ENCODE measurements at places on chromosomes 16 and 17.

DNA sequence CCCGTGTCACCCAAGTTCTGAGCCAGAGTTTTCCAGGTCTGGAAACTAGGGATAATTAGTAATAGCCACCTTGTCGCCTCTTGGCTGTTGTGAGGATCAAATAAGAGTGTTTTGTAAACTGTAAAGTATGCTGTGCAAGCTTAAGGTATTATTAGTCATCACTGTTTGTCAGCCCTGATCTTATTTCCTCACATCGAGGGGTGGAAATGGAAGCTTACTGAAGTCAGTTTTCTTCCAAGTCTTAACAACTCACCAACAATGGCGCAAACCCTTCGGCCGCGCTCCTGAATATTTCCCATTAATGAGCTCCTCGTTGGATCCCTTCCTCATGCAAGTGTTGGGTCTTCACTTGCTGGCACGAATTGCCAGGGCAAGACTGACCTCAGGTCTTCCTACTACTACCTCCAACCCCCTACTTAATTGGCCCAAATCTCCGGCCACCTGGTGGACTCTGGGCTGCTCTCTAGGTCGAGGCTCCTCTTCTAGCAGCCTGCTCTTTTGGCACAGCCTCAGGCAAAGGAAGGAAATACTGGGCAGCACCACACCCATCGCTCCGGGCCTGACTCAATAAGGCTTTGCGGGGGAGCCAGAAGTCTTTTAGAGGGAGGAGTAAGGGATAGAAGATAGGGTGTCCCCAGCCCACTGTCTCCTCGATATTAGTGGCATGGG lies 885 bp upstream of the SLC35B1 start:
- no peak for DNase-seq

- DNase-seq: no peak
These were observed 18.0 kb downstream of the CTRB2 start for GRCh38 chr16:75188832-75189477.

- DNase-seq: no peak
These were observed 99.5 kb downstream of the MYO1D start for GRCh38 chr17:32777436-32777835.

DNA sequence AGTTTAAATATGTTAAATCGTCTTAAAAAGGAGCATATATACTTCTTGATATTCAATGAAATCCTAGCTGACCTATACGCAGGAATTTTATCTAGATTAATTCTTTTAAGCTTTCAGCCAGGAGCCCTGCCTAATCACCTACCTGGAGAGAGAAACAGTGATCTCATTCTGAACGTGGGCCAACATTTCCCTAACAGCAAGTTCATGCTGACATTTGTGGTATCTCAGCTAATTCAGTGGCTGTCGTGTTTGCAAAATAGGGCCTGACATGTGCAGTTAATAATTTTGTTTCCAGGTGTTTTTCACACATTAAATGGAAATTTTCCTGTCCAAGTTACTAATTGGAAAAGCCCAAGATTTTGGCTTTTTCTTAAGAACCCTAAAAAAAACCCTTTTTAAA lies 17.4 kb downstream of the KRT24 start:
- DNase-seq: no peak

GRCh38 chr16:14600164-14600563 lies 29.9 kb downstream of the PARN start:
- DNase-seq: peak; percentile 36

- DNase-seq: no peak
These were observed 18.0 kb downstream of the ADCY7 start for GRCh38 chr16:50284131-50284911.

DNA sequence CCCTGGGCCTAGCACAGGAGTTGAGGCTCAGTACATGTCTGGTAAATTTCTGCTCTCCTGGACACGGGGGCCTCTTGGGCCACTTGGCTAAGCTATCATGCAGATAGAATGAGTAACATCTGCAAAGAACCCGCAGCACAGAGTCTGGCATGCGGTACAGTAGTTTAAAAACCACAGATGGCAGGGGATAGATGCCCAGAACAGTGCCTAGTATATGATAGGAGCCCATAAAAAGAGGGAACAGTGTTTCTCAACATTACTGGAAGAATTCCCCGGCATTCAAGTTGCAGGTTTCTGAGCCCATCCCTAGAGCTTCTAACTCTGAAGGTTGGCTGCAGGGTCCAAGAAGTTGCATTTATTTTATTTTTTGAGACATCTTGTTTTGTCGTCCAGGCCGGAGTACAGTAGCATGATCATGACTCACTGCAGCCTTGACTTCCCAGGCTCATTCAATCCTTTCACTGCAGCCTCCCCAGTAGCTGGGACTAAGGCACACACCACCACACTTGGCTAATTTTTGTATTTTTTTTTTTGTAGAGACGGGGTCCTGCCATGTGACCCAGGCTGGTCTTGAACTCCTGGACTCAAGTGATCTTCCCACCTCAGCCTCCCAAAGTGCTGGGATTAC lies 5.8 kb downstream of the CDIPT start:
- no peak for DNase-seq

DNA sequence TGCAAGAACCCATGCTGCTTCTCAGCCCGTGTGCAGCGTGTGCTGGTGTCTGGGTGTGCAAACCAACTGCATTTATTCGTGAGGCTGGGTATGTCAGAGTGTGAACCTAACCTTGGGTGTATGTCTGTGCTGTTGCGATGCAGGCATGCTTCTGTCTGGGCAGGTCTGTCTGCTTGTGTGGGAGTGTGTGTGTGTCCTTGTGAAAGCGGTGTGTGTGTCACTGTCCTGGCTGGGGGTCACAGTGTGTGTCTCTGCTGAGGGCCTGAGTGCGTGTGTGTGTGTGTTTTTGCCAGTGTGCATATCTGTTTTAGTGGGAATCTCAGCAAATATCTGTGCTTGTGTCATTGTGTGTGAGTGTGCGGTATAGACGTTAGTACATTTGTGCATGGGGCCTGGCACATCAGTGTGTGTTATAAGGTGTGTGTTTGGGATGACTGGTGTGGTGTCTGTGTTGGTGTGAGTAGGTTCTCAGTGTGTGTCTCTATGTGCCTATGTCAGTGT lies 121.8 kb downstream of the CYLD start:
- DNase-seq: no peak

- DNase-seq: no peak
These were observed 390 bp upstream of the BBS2 start for GRCh38 chr16:56520251-56520577.

GRCh38 chr17:55124730-55125360 lies 139.9 kb upstream of the HLF start:
- DNase-seq: no peak

DNA sequence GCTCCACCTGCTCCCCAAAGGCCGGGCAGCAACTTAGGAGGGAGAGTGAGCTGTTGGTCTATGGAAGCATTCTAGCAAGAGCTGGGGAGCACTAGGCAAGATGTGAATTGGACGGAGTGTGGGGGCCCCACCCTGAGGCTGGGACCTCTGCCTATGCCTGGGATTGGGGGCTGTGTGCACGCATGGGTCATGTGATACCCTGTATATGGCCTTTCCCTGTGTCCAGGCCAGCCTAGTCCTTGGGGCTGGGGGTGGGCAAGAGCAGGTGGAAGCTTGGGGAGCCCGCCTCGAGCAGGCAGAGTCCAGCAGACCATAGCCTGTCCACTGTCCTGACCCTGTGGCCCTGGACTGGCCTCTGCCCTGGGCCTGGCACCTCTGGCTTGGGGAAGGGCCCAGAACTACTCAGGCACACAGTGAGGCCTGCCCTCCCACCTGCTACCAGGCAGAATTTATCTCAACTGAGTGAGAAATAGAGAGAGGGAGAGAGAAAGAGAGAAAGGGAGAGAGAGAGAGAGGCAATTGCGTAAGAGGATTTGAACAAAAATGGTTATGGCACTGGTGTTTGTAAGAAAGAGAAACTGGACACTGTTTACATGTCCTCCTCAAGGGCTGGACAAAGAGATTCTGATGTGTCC lies 19.1 kb downstream of the PDP2 start:
- no peak for DNase-seq

DNA sequence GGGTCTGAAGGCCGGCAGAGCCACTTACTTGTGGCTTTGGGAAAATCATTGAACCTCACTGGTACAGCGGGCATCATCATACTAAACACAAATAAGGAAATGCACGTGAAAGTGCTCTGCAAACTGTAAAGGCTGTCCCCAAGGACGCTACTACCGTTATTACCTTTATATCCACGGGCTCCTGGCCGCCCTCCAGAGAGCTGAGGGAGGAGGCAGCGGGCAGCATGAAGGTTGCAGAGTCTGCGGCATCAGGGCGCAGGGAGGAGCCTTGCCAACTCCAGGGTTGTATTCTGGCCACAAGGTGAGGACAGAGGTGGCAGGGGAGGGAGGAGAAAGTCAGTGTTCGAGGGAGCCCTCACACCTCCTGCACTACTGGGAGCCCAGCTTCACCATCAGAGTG lies 68.3 kb upstream of the GCSH start:
- no peak for DNase-seq

DNA sequence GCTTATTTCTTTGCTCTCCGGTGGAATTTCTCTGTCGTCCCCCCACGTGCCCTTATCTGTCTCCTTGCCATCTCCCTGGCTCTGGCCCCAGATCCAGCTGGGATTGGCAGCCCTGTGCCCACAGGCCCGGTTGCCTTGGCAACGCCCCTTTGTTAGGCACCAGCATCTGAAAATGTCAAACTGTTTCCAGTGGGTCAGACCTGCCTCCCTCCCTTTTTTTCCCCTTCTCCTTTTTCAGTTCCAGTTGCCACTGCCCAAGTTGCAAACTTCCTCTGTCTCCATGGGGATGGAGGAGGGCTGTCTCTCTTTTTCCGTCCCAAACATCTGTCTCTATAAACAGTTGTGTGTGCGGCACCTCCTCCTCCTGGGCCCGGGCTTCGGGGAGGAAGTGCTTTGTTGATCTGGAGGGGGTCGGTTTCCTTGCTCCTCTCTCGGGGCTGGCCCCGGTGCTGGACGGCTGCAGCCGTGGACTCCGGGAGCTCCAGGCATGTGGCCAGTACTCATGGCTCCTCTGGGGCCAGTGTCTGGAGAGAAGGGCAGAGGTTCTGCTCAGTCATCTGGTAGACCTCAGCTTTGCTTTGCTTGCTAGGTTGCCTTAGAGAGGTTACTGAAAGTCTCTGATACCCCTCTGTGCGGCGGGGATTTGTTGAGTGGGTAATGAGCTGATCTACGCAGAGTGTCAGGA lies 35.3 kb downstream of the SOCS3 start:
- peak; percentile 94 for DNase-seq

DNA sequence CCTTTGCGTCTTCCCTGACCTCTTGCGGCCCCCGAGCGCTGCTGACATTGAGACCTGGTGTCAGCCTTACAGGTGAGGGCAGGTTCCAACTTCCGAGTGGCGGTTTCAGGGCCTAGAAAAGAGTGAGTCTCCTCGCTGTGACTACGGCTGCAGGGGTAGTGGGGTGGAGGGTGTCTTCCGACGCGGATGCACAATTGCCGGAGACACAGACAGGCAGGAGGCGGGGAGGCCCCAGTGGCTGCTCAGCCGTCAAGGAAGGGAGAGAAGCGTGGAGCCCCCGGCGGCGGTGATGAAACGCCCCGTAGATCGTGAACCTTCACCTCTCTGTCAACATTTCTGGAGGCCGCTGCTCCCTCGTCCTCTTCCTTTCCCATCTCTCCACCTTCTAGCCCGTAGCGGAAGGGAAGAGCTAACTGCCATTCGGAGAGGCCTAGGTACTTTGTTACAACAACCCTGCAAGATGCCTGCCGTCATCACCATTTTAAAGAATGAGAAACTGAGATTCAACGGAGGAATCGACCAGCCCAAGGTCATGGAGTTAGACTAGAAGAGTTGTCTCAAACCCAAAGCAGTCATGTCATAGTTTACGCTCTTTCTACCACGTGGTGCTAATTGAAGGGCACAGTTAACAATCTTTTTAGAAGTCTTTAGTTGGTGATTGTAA lies 485 bp downstream of the DNAJA3 start:
- DNase-seq: peak; percentile 19

DNA sequence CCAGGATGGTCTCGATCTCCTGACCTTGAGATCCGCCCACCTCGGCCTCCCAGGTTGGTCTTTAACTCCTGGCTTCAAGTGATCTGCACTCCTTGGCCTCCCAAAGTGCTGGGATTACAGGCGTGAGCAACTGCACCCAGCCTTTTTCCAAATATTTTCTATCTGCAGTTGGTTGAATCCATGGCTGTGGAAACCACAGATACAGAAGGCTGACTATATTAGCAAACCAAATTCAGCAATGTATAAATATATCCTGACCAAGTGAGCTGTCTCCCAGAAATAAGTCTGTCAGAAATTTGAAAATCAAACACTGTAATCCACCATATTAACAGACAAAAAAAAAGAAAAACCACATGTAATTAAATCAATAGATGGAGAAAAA lies 9.6 kb downstream of the CFDP1 start:
- no peak for DNase-seq

- DNase-seq: no peak
These were observed 25.6 kb downstream of the METTL9 start for GRCh38 chr16:21625026-21625425.

GRCh38 chr17:29667969-29668368 lies 45.3 kb upstream of the CORO6 start:
- DNase-seq: no peak

DNA sequence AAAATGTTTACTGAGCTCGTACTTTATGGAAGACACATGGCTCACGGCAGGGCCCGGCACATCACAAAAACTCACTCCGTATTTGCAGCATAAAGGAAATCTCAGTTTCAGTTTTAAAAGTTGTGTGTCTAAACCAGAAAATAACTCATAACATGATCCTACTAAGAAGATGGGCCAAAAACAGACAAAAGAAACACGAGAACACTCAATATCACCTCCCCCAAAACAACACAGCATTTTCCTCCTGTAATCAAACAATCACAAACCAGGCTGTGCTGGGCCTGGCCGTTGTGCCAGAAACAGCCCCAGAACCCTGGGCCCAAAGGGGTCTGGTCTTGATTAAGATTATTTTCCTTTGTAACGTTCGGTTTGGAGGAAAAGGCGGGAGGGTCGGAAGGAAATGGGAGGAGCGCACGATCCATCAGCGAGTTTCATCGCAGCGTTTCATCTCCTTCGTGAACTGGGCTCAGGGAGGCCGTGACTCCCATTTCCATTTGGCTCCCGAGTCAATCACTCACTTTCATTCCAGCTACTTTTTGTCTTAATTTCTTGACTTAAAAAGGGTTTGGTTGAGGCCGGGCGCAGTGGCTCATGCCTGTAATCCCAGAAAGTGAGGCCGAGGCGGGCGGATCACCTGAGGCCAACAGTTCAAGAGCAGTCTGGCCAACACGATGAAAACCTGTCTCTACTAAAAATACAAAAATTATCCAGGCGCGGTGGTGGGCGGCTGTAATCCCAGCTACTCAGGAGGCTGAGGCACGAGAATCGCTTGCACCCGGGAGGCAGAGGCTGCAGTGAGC lies 61.4 kb downstream of the NXN start:
- no peak for DNase-seq

Data from dermis microvascular lymphatic vessel endothelial cell (primary cell).